M059J (cell line): ENCODE measurements at places on chromosomes 11 and 22.
A peak's percentile ranks its signal among the peaks of the same experiment; 100 is the strongest.

DNA sequence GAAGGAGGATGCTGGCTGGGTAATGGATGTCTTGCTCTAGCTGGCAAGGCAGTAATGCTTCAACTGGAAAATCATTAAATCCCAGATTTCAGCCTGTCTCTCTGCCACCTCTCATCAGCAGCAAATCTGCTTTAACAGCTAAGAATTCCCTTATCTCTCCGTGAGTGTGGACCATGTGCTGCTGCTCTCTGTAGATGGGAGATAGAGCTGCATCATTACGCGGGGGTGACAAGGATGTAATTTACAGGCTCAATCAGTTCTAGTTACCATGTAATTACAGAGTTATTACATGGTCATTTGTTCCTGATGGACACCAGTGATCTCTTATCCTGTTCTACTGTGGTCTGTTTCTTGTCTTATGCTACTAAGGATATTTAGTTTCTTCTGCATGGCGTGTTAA, 665.4 kb downstream of the NTM start:
- DNase-seq = no peak

GRCh38 chr11:3010004-3010403, 17.9 kb upstream of the NAP1L4 start:
- DNase-seq = no peak

- no peak for DNase-seq
Measured at GRCh38 chr11:26779074-26779865, 57.4 kb upstream of the SLC5A12 start.

DNA sequence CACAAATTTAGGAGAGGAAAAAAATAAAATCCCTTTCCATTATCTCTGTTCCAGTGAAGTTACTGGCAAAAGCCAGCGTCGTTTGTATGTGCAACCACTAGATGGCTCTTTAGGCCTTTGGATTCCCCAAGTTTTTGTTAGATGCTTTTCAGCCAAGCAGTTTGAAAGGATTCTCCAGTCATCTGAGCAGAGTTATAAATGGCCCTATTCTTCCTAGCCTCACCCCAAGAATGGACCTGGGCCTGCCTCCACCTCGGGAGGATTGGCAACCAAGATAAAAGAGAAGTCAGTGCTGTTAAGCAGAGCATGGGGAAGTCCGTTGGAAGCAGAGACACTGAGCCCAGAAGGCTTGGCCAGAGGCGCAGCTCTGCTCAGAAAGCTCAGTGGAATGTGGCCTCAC, 15.4 kb downstream of the FAM181B start:
- peak; percentile 42 for DNase-seq

DNA sequence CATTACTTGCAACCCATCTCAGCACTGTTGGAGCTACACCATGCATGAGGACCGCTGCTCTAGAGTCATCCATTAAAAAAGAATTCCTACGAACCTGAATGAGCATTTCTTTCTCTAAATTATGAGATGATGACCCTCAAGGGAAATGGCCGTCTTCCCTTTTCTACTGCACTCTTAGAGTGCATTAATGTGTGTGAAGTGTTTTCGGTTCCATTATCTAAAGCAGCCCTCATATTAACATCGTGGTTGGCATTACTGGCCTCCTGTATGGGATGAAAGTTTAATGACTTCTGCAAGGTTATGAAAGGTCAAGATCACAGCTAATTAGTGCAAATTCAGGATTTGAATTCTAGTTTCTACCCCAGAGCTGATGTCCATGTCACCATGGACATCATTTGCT, 16.7 kb downstream of the CD44 start:
- DNase-seq = no peak

- no peak for DNase-seq
Measured at GRCh38 chr22:25482868-25483639, 81.4 kb upstream of the GRK3 start.

GRCh38 chr11:9302448-9302847, 11.9 kb downstream of the TMEM41B start:
- no peak for DNase-seq

DNA sequence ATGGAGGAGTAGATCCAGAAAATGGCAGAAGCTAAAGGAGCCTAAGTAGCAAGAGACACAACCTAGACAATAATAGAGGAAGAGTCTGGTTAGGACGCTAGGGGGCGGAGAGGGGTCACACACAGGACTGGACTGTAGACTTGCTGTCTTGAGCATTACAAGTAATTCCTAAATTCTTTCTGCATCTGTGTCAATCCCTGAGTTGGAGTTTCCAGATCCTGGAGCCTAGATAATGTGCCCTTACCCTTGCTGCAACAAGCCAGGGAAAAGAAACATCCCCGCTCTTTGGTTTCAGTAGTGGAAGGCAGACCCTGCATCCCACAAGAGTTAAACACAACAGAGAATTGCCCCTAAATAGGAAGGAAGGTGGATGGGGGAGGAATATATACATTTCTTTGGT, 14.9 kb upstream of the CCDC73 start:
- peak; percentile 81 for DNase-seq

DNA sequence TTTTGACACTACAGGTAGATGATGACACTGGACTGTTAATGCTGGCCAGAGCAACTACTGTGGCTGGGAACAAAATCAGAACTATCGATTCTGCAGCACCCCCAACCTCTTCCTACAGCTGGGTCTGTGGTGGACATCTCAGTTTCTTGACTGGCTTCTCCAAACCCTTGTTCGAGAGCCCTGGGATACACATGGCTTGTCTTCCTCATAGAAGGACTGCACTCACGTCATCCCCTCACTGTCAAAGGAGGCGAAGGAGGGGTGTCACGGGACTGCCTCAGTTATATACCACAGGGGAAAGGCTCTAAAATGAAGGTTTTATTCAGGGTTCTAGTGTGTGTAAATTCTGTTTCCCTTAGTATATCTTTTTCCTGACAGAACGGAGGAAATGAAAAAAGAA, 44.9 kb downstream of the PITPNB start:
- DNase-seq = no peak

GRCh38 chr11:114132417-114132816, 72.9 kb downstream of the ZBTB16 start:
- DNase-seq = no peak

- DNase-seq = no peak
Measured at GRCh38 chr11:111019451-111019850, 226.1 kb upstream of the POU2AF2 start.

DNA sequence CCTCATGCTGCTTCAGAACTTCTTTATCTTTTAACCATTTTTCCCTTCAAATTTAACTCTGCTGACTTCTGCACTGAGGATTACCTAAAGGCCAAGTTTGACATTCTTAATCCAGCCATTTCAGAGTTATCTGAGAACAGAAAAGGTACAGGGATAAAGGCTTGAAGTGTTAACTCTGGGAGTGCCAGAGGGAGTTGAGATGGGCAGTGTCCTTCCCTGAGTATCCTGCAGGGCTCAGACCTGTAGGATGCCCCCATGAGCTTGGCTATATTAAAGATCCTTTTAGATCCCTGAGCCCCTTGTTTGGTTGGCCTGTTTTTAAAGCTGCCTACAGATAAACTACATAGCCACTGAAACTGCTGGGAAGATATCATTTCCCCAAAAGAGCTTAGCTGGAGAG, 268.4 kb upstream of the KIRREL3 start:
- no peak for DNase-seq

DNA sequence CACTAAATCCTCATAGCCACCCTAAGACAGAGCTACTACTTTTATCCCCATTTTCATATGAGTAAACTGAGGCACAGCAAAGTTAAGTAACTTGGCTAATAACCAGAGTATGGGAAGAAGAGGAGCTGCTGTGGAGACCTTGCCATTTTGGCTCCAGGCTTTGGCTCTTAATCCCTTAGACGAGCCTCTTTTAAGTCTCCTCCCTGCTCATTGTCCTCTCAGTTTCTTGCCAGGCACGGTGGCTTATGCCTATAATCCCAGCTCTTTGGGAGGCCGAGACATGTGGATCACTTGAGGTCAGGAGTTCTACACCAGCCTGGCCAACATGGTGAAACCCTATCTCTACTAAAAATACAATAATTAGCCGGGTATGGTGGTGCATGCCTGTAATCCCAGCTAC, 78.6 kb downstream of the PRR5L start:
- DNase-seq = no peak

DNA sequence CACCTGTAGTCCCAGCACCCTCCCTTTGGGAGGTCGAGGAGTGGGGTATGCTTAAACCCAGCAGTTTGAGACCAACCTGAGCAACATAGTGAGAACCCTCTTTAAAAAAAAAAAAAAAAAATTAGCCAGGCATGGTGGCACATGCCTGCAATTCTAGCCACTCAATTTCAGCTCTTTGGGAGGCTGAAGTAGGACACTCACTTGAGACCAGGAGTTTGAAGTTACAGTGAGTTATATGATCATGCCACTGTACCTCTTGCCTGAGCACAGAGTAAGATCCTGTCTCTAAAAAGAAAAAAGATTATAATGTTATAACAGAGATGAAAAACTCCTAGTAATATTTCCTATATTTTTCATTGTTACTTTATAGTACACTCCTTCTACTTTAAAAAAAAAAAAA, 23.9 kb downstream of the PIK3C2A start:
- DNase-seq = no peak

- peak; percentile 75 for DNase-seq
Measured at GRCh38 chr11:118401880-118402590, 629 bp downstream of the ATP5MG start.

GRCh38 chr11:78400116-78400515, 17.5 kb downstream of the GAB2 start:
- DNase-seq = no peak

GRCh38 chr11:50278756-50279155, 246.1 kb downstream of the OR4C45 start:
- no peak for DNase-seq

- no peak for DNase-seq
Measured at GRCh38 chr11:57513452-57513795, 2.1 kb downstream of the SLC43A1 start.

GRCh38 chr22:38935023-38935422, 22.4 kb upstream of the APOBEC3A start:
- DNase-seq = no peak

GRCh38 chr22:40525250-40525884, 111.2 kb downstream of the MRTFA start:
- no peak for DNase-seq

GRCh38 chr11:72441752-72442207, 7.4 kb upstream of the CLPB start:
- peak; percentile 29 for DNase-seq

GRCh38 chr11:118834427-118835028, 43.6 kb upstream of the DDX6 start:
- DNase-seq = peak; percentile 12

- DNase-seq = no peak
Measured at GRCh38 chr11:47131136-47131535, 45.5 kb downstream of the ARFGAP2 start.

GRCh38 chr11:25159341-25159740, 662.5 kb downstream of the LUZP2 start:
- peak; percentile 1 for DNase-seq

DNA sequence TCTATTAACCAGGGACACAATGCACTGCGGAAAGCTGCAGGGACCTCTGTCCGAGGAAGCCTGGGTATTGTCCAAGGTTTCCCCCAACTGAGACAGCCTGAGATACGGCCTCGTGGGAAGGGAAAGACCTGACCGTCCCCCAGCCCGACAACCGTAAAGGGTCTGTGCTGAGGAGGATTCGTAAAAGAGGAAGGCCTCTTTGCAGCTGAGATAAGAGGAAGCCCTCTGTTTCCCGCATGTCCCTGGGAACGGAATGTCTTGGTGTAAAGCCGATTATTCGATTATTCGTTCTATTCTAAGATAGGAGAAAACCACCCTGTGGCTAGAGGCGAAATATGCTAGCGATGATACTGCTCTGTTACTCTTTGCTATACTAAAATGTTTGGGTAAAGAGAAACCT, 5.2 kb downstream of the BET1L start:
- no peak for DNase-seq

- DNase-seq = peak; percentile 90
Measured at GRCh38 chr22:28899199-28899853, 16.0 kb downstream of the ZNRF3 start.

DNA sequence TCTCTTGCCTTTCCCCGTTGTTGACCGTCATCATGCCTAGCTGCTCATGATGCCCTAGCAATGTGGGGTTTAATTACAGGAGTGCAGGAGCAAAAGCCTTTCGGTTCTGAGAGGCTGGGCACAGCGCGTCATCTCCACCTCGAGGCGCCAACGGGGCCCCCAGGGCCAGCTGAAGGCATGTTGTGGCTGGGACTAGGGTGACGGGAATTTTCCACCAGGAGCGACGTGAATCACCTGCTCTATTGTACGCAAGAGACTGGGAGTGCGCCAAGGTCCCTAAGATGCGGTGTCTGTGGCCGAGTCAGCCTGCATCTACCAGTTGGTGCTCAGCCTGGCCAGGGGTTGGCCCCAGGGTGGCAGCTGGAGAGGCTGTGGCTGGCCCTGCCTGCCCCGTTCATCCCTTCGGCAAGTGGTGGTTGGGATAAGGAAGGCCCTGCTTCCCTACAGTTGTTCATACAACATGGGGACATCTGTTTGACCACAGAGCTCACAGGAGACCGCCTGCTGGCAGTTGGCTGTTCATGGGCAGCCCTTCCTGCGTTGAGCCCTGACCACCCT, 1175.6 kb downstream of the BRD1 start:
- peak; percentile 3 for DNase-seq

- DNase-seq = peak; percentile 92
Measured at GRCh38 chr22:49852898-49853894, at the start of gene ZBED4. ZBED4 (plus strand) TSS chr22:49853844; CDS start chr22:49883663, 29,819 bp downstream.

- DNase-seq = no peak
Measured at GRCh38 chr11:11442791-11443190, 89.7 kb upstream of the CSNK2A3 start.

DNA sequence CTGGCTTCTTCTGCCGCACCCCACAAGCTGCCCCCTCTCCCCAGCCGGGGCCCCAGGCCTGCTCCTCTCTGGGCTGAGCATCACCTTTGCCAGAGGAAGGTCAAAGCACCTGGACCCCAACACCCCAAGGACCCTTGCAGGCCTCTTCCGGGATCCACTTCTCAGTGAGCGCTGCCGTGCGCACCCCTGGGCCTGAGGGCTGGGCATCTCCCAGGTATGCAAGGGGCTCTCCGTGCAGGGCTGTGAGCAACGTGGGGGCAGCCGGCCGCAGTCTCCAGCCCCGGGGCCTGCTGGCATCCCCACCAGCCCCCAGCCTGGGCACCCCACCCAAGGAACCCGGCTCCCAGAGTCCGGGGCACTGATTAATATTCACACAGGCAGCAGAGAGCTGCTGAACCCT, 64.0 kb downstream of the BRD1 start:
- no peak for DNase-seq

DNA sequence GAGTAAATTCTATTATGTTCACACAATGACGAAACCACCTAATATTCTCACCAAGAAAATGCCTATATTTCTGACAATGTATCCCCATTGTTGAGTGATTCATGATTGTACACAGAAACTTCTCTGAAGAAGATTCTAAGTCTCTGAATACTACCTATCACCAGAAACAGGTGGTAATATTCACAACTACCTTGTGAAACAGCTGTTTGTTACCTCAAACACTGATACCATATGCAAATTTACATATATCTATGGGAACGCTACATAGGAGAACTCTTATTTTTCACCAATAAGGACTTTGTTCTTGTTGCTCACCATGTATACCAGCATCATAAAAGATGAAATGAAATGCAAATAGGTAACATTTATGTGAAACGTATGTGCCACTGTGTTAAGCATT, 59.3 kb downstream of the PDGFD start:
- DNase-seq = no peak

GRCh38 chr22:41197038-41197972, 7.8 kb upstream of the L3MBTL2 start:
- DNase-seq = peak; percentile 59
